Umbilical cord (tissue), 2 donors: ENCODE measurements at places on chromosomes 5 and 9. TPM values are rescaled to one million over a fixed set of nuclear protein-coding genes. Genes with fewer than 3 reads are reported as not detected.

Gene IFNA2
- total RNA-seq = 5.8 TPM

Gene LSM11
- total RNA-seq = 41.2 TPM

Gene SHISAL2B
- total RNA-seq = not detected

Gene NSG2
- total RNA-seq = not detected

Gene INSL4
- total RNA-seq = 4.8 TPM

Gene AGTPBP1
- 46.0 TPM for total RNA-seq

Gene BDP1
- 35.2 TPM for total RNA-seq

Gene NPR2
- 15.9 TPM for total RNA-seq
